ENCODE measurements at places on chromosomes 7 and 10.

GRCh38 chr7:139330333-139331030 is 10.7 kb upstream of the FMC1 start:
- DNase-seq = no peak

GRCh38 chr10:52446391-52446790 is 132.3 kb downstream of the DKK1 start:
- DNase-seq = no peak

DNA sequence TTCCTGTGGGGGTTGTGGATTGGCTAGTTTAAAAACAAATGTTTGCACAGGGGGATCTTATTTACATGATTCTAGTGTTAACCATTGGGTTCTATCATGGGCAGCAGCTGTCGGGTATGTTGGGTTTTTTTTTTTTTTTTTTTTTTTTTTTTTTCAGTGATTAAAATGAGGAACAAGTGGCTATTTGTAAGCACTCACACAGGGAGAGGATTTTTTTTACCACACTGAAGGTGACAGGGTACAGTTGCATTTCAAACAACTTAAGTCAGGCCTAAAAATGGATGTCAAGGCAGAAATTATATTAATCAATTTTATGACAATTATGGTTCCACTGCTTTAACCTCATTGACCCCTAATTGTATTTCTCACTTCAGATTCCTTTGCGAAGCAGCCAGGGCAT is 92.8 kb downstream of the CD36 start:
- no peak for DNase-seq

GRCh38 chr10:5199398-5199797 is 2.8 kb downstream of the AKR1C4 start:
- DNase-seq = no peak

DNA sequence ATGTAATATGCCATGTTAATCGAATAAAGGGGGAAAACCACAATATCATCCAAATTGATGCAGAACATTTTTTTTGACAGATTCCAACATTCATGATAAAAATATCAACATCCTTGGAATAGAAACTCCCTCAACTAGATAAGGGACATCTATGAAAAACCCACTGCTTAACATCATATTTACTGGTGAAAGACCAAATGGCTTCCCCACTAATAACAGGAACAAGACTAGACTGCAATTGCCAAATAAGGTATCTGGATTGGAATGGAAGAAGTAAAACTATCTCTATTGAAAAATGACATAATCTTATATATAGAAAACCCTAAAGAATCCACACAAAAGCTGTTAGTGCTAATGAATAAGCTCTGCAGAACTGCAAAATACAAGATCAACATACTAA is 27.8 kb downstream of the SMURF1 start:
- DNase-seq = no peak

DNA sequence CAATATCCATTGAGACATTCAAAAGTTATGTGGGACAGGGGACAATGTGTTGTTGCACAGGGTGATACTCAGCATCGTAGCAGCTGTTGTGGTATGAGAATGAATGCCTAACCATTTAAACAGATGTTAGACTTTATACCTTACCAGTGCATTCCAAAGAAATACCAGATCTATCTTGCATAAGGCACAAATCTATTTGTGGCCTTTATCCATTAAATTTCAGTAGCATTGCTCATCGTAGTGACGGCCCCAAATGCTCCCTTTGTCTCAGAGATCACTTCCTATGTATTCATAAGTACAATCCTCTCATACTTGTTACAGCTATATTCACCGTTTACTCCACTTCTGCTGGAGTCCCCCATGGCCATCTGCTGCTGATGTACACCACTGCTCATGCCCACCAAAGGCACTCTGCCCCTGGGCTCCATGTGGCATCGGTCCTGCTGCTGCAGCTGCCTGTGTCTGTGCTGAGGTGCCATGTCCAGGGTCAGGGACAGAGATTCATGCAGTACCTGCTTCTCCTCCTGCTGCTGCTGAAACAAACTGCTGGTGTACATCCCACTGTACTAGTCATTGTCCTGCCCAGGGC is 96.3 kb downstream of the CPED1 start:
- DNase-seq = no peak

DNA sequence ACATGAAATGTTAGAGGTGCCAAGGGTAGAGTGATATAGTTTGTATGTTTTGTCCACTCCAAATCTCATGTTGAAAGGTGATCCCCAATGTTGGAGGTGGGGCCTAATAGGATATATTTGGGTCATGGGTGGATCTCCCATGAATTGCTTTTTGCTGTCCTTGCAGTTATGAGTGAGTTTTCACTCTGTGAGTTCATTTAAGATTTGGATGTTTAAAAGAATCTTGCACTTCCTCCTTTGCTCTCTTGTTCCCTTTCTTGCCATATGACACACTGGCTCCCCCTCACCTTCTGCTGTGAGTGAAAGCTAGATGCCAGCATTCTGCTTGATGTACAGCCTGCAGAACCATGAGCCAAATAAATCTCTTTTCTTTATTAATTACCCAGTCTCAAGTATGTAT is 269.2 kb downstream of the ZWINT start:
- no peak for DNase-seq

DNA sequence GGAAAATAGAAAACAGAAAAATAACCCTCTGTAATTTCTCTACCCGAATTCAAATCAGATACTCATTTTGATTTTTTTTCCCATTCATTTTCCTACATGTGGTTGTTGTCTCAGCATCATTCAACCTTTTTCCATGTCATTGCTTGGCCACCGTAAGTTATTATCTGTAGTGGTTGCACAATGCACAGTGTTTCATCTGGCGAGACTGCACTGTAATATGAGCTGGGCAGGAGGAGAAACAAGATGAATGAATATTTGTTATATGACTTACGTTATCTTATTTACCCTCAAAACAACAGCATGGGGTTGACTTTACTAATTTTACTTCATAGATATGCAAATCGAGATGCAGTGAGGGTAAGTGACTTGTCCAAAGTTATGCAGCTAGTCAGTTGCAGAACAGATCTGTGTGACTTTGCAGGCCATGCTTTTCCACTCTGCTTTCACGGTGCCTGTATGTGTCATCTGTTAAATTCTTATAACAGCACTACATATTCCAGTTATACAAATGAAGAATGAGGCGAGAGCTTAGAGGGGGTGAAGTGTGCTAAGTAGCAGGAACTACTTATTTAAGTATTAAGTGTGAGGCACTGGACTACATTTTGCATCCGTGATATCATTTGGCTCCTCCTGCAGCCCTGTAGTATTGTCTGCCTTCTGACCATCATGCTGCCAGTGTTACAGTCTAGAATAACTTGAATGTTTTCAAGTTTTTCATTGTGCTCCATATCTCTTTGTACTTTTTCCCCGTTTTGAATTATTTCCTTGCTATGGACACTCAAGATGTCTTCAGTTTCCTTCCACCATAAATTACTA is 56.7 kb downstream of the ZMYND11 start:
- DNase-seq = no peak

DNA sequence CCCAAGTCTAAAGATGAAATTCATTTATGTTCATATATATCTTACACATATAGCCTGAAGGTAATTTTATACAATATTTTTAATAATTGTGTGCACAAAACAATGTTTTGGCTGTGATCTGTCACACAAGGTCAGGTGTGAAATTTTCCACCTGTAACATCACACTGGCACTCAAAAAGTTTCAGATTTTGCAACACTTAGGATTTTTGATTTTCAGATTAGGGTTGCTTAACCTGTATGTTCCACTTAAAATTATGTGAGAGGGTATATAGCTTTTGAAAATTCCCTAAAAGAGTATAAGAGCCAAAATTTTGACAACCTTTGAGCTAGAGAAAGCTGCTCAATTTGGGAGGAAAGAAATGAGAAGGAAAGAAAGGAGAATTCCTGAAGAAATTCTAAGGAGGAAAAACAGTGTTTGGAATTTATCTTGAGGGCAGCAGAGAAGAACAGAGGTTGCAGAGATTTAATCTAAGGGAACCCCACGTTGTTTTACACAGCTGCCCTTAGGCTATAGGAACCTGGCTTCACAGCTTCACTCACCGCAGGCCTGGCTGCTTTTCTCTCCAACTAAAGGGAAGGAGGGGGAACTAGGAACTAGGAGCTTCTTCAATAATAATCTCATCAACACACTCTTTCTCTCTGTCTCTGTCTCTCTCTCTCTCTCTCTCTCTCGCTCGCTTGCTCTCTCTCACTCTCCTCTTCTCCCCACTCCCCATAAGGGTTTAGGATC is 8.5 kb downstream of the VOPP1 start:
- DNase-seq = no peak

GRCh38 chr10:11782793-11783557 is 40.2 kb upstream of the PROSER2 start:
- no peak for DNase-seq

GRCh38 chr7:130150587-130150986 is 54.6 kb downstream of the TMEM209 start:
- no peak for DNase-seq

- DNase-seq = no peak
Observed at GRCh38 chr10:89798092-89798491, 96.7 kb downstream of the KIF20B start.

DNA sequence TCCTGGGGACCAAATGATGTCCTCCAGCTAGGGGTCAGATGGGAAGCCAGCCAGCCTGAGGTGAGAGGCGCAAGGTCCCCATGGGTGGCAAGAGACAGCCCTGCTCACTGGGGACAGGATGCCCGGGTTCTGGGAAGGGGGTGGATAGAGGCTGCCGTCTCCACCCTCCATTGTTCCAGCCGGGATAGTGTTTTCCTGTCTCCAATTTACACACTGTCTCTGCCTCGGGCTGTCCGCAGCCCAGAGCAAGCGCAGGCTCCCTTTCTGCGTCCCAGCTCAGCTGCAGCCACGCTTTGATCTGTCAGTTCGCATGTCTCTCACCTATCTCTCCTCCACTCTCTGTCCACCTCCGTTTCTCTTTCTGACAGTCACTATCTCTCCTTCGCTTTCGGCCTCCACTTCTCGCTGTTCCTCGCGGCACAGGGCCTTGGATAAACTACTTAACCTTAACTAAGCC is 2.1 kb downstream of the EPHB4 start:
- no peak for DNase-seq

DNA sequence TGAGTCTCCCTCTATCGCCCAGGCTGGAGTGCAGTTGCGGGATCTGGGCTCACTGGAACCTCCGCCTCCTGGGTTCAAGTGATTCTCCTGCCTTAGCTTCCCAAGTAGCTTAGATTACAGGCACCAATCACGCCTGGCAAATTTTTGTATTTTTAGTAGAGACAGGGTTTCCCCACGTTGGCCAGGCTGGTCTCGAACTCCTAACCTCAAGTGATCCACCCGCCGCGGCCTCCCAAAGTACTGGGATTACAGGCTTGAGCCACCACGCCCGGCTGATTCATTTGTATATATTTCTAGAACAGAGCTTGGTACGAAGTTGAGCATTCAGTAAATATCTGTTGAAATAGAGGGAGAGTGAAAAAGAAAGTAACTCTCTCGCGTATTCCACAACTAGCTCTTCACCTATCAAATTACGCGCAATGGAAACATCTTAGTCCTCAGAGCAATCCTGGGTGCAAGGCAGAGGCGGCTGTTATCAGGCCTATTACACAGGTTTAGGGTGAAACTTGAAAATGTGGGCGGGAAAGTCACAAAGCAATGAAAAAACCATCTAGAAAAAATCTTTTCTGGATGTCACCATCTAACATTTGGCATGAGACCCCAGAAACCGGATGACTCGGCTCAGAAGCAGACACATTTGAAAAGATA is 707 bp upstream of the GHITM start:
- peak; percentile 47 for DNase-seq

DNA sequence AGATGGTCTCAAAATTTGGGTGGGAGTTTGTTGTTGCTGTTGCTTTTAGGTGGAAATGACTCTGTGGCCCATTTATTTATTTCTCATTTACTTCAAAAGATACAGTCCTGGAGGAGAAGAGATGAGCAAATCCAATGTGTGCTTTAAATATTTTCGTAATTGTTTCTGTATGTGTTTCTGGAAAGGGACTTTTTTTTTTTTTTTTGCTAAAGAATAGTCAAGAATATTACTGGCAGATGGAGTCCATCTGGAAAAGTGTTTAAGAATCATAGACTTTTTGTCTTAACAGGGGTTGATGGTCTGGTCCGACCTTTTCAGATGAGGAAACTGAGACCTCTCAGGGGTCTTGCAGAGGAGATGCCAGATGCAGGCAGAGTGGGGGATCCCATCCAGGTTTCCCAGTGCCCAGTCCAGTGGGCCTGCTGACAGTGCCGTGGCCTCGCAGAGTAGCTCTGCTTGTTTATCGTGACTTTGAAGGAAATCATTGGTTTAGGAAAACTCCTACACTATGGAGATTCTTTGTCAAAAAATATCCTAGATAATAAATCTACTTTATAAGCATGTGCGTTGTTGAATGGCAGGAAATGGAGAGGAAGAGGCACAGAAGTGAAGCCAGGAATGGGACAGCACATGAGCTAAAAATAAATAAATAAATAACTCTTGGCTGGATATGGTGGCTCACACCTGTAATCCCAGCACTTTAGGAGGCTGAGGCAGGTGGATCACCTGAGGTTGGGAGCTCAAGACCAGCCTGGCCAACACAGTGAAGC is 164.3 kb upstream of the SVIL start:
- no peak for DNase-seq

DNA sequence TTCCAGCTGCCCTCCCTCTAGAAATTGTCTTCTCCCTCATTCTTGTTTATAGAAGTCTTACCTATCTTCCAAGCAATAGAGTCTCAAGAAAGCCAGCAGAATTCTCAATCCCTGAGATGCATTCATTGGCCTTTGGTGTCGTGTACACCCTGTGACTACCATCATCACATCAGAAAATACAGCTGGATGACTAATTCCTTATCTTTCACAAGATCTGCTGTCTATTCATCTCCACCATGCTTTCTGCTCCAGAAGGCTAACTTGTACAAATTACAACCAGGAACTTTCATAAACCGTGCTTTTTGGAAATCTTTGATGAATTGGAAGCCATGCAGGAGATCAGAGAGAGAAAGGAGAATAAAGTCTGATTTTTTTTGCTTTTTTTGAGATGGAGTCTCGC is 1062.9 kb upstream of the GHITM start:
- DNase-seq = no peak

DNA sequence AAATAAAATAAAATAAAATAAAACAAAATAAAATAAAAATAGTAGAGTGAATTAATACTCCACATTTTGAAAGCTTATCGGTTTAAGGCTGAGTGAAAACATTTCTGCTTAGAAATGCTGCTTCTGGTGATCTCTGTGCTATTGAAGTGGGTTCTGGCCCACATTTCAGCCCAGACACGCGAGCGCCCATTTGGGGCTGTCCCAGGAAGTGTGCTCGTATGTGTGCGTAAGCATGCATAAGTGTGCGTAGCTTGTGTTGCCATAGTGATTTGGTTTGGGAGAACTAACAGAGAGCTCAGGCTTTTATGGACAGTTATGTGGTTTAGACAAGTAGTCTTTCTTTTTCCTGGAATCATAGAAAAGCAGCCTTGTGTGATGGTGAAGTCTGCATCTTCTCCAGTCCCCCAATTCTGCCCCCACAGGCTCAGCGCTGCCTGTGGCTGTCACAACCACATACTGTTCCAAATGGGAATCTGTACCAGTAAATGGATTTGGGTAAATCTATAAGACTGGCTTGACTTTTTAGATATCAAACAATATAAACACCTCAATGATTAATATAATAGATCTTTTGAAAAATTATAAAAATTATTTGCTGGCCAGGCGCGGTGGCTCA is 29.8 kb upstream of the PURB start:
- DNase-seq = no peak
